ENCODE measurements at places on chromosomes 3 and 15.

DNA sequence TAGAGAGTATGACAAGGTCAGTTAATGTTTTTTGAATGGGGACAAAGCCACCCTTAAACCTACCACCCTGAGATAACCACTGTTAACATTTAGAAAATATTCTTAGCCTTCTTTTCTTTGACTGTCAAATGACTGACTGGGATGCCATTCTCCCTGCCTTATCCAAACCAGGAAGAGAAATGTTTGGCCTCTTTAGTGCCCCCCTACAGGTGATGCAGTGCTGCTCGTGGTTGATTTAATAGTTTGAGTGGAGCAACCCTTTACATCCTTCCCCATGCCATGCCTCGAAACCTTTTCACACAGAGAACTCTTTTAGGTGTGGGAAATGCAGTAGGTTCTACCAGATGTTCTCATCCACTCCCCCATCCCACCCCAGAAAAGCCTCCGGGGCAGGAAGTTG, 38.7 kb upstream of the UMPS start:
- no peak for DNase-seq

DNA sequence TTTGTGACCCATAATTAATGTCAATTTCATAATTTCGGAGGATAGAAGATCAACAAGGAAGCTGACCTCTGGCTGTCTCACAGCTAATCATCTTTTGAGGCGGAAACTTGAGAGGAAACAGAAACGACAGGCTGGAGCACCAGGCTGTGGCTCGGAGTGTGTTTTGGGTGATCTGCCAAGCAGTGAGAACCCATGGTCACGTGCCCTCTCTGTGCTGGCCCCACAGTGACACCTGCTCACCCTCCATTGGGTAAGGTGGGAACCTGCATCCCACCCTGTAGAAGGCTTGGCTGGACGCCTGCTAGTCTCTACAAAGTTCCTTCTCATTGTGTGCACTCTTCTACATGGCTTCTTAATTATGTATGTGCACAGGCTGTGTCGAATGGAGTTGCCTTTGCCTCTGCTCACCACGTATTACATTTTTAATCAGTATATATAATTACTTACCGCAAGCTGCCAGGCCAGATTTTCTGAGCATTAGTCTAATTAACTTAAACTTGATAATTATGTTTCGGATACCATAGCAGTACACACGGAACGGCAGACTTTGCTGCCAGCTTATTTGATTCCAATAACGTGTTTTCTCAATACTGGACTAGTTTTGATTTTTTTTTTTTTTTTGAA, 719.4 kb upstream of the CFAP20DC start:
- DNase-seq, result no peak

GRCh38 chr3:73350996-73351395, 273.7 kb downstream of the PDZRN3 start:
- DNase-seq, result no peak

DNA sequence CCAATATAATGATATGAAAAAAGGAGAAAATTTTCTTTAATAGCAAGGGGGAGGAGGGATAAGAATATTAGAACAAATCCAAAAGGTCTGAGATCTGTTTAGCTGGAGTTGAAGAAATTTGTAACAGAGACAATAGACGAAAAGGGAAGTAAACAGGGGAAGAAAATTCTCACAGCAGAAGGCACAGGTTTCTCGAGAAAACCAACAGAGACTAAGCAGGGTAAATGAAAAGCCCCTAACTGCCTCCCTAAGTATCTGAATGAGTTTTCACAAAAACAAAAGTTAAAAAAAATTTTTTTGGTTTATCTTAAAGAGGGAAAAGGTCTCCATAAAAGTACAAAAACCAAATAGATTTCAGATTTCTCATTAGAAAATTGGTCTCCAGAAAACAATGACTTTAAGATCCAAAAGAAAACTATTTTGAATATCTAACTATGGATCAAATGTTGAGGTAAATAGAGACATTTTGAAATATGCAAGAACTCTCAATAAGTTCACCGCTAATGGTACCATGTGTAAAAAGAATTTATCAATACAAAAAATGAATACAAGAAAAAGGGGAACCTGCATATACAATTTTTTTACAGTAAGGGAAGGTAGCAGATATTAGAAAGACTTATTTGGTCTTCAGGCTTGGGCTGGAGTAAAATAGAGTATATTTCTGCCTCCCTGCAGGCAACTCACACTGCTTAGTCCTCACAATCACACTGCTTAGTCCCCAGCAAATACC, 23.9 kb upstream of the NEK10 start:
- DNase-seq, result no peak

GRCh38 chr15:50107591-50108408, 11.2 kb downstream of the ATP8B4 start:
- peak; percentile 77 for DNase-seq

DNA sequence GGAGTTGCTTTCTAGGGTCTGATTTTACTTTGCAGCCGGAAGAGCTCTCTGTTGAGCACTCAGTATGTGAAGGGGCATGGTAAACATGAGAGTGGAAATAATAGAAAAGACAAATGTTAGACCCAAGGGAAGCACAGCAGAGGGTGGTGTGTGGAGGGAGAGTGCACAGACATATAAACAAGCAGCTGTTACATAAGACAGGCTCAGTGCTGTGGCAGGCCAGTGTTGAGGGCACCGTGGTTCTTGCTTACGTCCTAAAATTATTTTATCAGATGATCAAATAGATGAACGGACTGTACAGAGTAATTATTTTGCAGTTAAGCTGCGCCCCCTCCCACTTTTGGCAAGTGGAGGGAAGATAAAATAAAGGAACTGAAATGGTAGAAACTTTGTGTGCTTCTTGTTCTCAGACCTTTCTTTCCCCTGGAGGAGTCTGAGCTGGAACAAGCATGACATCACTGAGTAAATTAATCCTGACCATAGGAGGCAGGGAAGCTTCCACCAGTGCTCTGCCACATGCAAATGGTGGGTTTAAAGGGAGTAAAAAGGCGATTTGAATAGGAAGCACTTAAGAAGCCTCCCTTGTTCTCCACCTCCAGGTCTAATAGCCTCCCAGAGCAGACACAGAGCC, 205.6 kb downstream of the IL20RB start:
- no peak for DNase-seq

GRCh38 chr3:158352551-158352950, 218.4 kb upstream of the MLF1 start:
- peak; percentile 82 for DNase-seq

GRCh38 chr3:172869784-172870518, 119.4 kb downstream of the ECT2 start:
- DNase-seq, result no peak

- no peak for DNase-seq
Measured at GRCh38 chr3:40939741-40940130, 259.6 kb upstream of the CTNNB1 start.

DNA sequence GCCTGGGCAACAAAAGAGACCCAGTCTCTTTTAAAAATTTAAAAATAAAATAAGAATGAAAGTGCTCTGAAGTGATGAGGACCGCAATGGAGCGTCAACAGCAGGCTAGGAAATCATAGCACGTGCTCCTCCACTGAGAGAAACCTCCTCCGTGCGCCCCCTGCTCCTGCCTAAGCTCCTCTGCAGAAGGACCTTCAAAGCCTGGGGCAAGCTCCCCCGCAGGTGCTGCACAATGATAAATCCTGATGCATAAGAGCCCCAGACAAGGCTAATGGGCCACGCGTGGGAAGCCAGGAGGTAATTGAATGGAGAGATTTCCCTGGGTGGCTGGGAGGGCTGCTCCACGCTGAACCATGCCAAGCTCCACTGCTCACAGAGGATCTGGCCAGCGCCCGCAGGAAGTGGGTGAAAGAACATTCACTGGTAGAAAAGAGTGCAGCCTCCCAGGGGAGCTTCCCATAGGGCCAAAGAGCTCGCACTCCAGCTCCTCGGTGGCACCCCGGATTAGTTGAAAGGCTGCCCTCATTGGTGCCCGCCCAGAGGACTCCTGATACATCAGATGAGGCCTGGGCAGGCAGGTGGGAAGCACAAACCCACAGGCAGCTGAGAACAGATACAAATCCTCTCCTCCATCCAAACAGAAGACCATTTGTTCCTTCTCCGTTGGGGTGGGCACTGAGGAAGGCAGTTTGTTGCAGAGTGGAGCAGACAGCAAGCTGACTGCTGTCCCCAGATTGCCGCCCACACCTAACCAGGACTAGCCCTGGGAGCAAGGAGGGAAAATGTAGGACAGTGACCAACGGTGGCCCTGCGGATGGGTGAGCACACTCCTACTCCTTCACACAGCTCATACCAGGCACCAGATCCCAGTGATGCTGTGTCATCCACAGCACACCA, 52.5 kb downstream of the CPN2 start:
- no peak for DNase-seq

- no peak for DNase-seq
Measured at GRCh38 chr3:31312400-31312799, 220.3 kb upstream of the STT3B start.

- DNase-seq, result no peak
Measured at GRCh38 chr3:155702745-155703591, 41.9 kb downstream of the PLCH1 start.

DNA sequence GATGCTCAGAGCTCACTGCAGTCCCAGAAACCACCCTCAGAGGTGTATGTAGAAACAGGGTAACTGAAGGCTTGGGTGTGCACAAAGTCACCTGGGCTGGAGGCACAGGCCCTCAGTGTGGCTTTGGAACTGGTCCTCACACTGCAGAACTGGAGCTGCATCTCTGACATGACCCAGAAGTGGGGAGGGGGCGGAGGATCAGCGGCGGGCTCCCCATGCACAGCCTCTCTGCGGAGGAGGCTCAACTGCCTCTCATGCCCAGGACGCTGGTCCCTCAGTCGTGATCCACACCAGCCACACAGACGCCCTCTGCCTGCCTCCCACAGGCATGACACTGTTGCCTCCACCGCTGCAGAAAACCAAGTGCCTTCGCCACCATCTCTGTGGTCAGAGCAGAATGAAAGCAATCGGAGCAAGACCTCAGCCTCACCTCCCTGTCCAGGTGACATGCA, 73.7 kb downstream of the TM2D3 start:
- peak; percentile 17 for DNase-seq

- DNase-seq, result no peak
Measured at GRCh38 chr15:79311901-79312553, 1.1 kb downstream of the TMED3 start.

- no peak for DNase-seq
Measured at GRCh38 chr3:137988152-137988551, 21.8 kb upstream of the CLDN18 start.

DNA sequence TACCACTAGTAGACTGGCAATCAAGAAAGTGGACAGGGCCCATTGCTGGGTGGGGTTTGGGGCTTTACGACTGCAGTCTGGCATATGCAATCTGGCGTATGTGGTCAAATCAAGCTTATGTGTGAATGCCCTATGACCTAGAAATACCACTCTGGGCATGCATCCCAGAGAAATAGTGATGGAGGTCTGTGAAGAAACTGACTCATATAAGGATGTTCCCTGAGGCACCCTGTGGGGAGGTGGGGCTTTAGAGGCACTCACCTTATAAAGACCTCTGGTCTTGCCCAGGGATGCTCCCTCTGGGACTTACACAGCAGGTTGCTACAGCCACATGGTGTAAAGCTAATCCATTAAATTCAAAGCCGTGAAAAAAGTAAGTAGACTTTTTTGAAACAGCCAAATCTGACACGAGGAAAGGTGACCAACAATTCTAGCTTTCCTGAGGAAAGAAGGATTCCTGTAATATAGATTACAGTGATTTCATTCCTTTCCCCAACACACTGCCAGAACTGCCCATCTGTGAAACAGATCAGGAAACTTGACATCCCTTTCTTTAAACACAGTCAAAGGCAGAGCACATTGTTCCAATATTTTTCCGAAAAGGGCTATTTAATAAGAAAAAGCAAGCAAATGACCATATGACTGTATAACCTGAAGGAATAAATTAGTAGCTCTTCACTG, 13.6 kb downstream of the RARRES1 start:
- no peak for DNase-seq

GRCh38 chr3:162354356-162354755, 857.7 kb downstream of the OTOL1 start:
- no peak for DNase-seq

- no peak for DNase-seq
Measured at GRCh38 chr15:61309617-61310016, 80.5 kb upstream of the RORA start.

- DNase-seq, result no peak
Measured at GRCh38 chr3:194984622-194985021, 286.3 kb downstream of the XXYLT1 start.

- no peak for DNase-seq
Measured at GRCh38 chr3:150020527-150020926, 49.8 kb upstream of the PFN2 start.

- no peak for DNase-seq
Measured at GRCh38 chr3:130509008-130509407, 8.0 kb upstream of the COL6A6 start.

DNA sequence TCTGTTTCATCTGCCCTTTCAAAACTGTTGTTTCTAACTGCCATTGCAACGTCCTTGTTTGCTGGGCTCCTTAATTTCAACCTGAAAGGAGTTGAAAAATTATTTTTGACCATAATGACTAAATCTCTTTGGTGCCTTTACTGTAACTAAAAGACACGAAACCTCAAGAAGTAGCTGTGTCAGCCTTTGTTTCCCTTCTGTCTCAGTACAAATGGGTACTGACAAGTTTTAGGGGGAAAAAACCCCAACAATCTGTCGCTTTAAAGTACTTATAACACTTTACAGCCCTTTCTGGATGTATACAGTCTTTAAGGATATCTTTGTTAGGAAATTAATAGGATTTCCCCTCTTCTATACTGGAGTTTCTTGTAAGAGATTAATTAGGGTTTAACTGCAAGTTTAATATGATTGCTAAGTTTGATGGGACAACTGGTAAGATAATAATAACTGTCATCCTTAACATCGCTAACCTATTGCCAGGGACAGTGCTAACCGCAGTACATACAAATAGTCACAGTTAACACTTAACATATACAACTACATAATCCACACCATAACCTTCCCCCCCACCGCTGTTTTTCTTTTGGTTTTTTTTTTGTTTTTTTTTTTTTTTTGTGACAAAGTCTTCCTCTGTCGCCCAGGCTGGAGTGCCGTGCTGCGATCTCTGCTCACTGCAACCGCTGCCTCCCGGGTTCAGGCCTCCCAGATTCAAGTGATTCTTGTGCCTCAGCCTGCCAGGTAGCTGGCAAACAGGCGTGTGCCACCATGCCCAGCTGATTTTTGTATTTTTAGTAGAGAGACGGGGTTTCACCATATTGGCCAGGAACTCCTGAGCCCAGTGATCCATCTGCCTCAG, 1.7 kb downstream of the GXYLT2 start:
- DNase-seq, result no peak

DNA sequence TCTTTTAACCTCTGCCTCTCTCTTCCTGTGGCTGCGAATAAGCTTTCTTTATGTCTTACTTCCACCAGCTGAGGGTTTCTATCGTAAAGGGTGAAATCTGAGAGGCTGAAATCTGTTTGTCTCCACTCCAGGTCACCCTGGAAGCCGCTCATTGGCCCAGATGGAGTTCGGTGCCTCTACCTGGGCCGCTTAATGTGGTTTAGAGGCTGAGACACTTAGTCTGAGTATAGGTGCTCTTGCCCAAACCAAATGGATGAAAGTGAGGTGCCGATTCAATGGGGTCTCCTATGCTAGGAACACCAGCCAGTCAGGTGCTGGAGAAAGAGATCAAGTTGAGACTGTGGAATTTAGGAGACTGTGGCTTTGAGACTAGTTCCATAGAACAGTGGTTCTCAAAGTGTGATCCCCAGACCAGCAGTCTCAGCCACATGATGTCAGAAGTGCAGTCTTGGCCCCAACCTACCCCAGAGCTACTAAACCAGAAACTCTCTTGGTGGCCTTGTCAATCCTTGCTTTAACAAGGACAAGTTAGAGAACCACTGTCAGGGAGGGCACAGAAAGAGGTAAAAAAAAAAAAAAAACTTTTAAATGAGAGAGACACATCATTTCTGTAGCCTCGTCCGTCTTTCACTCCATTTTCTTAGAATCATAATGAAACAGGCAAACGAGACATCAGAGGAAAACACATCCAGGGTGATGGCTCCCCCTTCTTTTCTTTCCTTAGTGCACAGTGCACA, 54.9 kb upstream of the CCR2 start:
- DNase-seq, result no peak

Measured in inflammatory macrophage treated with lipopolysaccharide for 1 hour (primary cell).